ENCODE measurements at places on chromosomes 16 and 17.

- no peak for DNase-seq
These were observed 663 bp upstream of the GINS2 start for GRCh38 chr16:85689285-85689949.

DNA sequence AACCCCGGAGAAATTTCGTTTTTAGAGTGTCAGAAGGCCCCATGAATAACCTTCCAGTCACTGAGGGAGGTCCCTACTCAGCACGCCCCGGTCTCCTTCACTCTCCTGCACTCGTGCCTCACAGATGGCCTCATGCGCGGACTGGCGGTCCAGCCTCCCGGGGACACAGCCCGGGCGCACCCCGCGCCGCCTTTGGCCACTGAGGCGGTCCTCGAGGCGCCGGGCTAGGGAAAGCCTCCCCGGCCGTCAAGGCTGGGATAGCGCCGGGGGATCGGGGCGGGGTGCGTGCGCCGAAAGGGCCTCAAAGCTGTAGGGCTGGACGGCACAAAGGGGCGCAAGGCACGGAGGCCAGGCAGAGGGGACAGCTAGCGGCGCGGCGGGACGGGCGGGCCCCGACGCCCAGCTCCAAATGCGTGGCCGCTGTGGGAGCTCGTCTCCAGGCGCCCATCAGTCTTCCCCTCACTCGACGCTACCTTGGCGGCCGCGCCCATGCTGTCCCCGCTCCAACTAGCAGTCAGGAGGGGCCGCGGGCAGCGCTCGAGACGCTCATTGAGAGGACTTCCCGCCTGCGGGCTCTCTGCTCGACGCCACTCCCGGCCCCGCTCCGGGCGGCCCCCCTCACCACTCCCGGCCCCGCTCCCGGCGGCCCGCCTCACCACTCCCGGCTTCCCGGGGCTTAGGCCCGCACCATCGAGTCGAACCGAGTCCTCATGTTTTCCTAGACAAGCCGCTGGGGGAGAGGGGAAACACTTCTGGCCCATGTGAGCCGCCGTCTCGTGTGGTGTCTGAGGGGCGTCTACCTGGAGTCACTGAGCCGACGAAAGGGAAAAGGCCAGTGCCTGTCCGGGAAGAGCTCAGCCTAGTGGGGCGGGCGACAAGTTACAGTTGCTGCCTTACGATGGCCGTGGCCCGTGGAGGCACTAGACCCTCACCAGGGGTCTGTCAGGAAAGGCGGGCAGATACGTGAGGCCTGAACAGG lies at the start of gene USP6:
TSS of gene USP6 (plus strand) at position 360 of the 979 bp plus-strand sequence. CDS start 14,336 bp downstream, outside the sequence.
- DNase-seq = no peak

DNA sequence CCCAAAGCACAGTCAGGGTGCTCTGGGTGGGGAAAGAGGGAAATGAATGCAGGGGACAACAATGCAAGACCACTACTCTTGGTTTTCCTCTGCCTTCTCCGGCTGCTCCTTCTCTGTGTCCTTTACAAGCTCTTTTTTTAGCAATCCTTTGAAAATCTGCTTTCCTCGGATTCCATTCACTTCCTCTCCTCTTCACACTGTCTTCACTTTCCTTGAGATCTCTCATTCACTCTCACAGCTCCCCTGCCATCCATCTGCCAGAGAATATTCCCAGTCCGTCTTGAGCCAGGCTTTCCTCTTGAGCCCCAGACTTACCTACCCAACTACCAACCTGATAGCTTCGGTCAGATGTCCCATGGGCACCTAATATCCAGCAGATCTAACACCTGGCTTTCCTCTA lies 11.0 kb upstream of the SPOP start:
- DNase-seq = no peak

- no peak for DNase-seq
These were observed 23.3 kb downstream of the SHISA6 start for GRCh38 chr17:11264183-11264871.

DNA sequence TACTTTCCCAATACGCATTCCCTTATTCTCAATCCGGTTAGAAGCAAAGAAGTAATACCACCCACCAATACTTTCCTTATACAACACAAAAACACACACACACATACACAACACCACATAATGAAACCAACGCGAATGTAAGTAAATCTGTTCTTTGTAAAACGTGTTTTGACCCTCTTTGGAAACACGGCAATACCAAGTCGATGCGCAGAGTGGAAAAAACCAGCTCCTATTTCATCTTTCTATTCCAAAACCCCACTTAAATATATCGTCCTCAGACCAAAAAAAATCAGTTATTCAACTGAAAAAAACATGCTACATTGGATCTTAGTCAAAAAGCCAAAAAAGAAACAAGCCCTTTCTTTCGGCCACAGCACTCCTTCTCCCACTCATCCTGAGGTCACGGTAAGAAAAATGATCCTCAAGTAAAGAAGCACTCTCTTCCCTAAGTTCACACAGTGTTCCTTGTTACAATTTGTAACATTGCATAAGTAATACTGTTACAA lies 31.0 kb upstream of the ARL4D start:
- peak; percentile 96 for DNase-seq

DNA sequence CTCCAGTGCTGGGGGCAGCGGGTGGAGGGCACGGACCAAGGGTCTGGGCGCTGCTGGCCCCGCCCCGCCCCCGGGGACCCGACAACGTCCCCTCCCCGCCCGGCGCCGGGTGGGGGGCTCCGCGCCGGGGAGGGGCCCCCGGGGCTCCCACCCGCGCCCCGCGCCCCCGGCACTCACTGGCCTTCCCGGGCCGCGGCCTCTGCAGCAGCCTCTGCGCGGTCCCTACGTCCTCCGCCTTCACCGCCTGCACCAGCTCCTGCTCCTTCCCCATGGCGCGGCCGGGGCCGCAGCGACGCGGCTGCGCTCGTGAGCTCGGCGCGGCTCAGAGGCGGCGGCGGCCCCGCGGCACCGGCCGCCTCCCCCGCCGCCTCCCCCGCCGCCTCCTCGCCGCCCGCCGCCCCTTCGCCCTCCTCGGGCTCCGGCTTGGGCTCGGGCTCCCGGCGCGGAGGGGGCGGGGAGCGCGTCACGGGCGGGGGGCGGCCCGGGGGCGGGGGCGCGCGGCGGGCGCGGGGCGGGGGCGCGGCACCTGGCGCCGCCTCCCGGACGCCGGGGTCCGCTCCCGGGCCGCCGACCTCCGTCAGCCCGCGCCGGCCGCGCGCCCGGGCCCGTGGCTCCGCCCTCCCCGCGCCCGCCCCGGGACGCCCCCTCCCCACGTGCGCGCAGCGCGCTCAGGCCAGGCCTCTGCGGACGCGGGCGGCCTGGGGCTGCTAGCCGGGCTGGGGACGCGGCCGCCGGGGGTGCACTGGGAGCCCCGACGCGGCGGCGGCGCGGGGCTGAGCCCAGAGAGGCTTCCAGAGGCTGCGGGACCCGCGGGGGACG lies at the start of gene CASKIN1:
TSS of gene CASKIN1 (minus strand) at position 444 of the 819 bp plus-strand sequence. CDS start at position 271, 173 bp downstream.
- no peak for DNase-seq

DNA sequence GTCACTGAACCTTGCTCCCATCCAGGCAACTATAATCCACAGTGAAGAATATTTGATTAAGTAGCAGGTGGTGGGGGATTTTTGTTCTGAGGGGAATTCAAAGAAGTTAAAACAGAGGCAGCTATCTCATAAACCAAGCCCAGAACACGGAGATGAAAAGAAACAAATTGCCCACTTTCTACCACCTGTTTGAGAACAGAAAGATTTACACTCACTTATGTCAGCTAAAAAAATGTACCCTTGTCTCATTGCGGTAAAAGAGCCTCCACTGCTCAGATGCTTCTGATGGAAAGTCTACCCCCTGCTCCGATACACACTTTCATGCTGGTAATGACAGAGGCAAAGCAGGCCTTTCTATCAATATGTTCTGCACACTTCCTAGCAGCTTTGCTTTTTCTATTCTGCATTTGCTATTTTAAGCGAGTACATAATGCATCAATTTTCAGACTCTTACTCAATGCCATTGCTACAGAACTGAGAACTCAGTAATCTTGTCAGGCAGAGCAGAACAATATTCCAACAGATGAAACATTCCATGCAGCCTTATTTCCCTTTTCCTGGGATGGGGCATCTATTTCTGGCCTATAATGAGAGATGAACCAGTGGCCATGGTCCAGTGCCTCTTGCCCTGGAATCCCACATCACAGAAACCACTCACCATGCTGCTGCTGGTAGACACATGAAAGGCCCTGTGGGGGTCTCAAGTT lies 29.0 kb downstream of the CDK5R1 start:
- DNase-seq = no peak

DNA sequence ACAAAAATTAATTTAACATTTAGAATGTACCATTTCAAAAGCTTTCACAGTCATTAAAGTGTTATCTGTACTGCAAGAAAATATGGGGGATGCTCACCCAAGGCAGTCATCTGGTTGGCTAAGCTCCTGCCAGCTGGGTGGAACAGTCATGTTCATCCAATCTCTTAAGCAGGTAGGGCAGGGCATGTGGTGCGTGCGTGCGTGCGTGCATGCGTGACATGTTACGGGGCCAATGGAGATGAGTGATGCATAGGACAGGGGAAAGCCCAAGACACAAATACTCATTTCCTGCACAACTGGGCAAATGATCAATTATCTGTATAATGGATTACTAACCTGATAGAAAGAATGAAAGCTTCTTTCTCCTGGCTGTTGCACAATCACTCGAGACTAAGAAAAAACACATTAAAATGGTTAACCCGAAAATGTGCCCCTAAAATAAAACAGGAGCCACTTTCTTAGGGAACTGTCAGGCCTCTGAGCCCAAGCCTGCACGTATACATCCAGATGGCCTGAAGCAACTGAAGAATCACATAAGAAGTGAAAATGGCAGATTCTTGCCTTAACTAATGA lies 104.4 kb downstream of the MYO1D start:
- no peak for DNase-seq

DNA sequence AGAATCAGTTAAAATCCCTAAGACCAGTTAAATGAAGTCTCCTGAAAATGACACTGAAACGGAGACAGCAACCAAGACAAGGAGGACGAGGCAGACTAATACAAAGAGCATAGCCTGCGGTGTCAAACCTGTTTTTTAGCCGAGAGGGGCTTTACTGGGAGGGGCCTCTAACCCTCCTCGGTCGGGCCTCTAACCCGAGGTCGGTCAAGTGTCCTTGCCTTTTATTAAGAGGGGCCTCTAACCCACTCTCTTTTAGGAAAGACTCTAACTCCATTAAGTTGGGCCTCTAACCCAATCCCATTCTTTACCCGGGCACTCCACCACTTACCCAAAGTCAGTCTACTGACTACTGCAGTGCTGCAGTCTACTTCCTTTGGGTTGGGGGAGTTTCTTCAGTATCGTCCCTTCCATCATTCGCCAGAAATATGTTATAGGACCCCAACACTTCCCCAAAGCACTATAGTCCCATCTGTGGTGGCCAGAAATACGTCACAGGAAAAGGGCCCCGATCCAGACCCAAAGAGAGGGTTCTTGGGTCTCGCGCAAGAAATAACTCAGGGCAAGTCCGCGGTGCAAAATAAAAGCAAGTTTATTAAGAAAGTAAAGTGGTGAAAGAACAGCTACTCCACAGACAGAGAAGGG lies 39.2 kb upstream of the ARL4D start:
- DNase-seq = no peak

DNA sequence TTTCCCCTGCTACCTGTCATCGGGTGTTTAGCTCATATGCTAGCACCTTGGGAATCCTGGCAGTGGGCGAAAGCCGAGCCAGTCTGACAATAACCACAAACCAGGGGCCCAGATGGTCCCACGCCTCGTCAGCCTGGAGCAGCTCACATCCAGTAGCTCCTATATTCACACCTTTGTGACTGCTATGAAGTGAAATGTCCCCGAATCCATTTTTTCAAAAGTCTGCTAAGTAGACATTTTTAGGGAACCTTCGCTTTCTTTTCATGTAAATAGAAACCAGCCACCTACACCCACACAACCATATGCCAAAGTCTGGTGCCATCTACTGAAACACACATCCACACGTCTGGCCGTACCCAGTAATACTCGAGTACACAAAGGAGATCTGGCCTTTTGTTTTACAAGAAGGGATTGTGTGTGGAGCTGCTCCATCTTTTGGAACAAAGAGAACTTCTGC lies 176.8 kb downstream of the SLC39A11 start:
- DNase-seq = no peak

GRCh38 chr17:82108496-82108945 lies 10.5 kb upstream of the FASN start:
- no peak for DNase-seq

GRCh38 chr16:35452471-35452870 lies 1993.1 kb downstream of the TP53TG3F start:
- DNase-seq = no peak

DNA sequence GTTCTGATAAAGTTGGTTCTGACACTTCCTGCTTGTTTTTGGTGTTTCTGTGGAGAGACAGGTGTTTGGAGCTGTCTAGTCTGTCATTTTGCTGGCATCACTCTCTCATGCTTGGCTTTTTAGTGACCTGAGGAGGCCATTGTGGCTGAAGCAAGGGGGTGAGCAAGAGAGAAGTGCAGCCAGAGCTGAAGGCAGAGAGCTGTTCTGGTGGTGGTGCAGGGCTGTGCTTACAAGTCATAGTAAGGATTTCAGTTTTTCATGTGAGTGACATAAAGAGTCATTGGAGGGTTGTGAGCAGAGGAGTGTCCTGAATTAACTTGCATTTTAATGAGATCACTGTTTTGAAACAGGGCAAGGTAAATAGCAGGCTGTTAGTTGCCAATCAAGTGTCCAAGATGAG lies 97.5 kb downstream of the CHD9 start:
- no peak for DNase-seq

DNA sequence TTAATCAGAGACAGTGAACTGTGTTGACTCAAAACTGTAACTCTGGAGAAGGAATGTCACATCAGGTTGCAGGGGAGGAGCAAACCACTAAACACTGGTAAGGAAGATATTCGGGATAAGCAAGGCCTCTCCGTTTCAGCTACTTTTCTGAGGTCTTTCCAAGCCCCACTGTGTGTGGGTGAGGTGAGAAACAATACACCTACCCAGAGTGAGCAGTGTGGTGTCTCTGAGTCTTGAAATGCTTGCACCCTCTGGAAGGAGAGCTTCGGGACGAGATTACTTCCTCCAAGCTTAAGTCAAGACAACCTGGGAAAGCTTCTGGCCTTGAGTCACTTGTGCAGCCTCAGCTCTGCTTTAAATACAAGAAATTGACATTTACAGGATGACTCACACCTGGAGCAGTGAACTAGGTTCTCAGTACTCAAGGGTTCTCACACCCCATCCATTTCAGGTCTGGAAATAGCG lies 2.5 kb upstream of the MAP3K14 start:
- DNase-seq = no peak

- no peak for DNase-seq
These were observed 31.7 kb downstream of the RPA1 start for GRCh38 chr17:1861391-1862010.

DNA sequence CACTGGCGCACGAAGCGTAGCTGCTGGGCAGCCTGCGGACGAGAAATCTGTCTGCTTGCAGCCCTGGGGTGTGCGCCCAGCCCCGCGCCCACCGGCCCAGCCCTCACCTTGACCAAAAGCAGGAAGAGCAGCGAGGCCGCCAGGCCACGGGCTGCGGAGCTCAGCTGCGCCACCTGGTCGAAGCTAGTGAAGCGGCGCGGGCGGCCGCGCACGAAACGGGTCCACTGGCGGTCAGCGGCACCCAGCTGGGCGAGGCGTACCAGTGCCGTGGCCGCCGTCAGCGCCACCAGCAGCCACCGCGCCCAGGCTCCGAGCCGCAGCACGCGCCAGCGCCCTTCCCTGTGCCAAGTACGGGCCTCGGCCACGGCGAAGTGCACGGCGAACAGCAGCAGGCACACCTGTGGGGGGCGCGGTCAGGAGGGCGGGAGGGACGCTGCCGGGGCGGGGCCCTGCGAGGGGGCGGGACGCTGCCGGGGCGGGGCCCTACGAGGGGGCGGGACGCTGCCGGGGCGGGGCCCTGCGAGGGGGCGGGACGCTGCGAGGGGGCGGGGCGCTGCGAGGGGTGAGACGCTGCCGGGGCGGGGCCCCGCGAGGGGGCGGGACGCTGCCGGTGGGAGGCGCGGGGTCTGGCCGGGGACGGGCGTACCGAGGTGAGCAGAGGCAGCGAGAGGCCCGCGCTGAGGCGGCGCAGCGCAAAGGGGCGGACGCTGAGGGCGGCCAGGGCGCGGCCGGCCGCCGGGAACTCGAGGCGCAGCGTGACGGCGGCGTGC lies 43.2 kb downstream of the TSC2 start:
- DNase-seq = peak; percentile 38

All from fibroblast of skin of left biceps (primary cell).